Hippocampal formation (tissue), 2 donors: ENCODE measurements at places on chromosomes 1 and 21.

DNA sequence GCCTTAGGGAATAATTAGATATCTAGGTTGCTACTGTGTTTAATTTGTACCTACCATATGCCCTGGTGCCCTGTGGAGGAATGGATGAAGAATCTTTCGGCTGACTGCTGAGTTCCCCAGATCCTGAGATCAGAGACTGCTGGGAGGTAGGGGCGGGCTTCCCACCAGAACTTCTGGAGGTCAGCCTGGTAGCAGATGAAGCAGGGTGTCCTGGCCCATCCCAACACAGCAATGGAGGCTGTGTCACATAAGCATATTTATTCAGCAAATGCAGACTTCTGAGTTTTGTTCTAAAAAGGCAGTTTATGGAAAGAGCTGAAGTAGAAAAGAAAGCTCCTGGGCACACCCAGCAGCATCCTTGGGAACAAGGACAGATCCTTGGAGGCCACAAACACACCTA lies 74.0 kb downstream of the KRTAP19-8 start:
- DNase-seq = no peak

DNA sequence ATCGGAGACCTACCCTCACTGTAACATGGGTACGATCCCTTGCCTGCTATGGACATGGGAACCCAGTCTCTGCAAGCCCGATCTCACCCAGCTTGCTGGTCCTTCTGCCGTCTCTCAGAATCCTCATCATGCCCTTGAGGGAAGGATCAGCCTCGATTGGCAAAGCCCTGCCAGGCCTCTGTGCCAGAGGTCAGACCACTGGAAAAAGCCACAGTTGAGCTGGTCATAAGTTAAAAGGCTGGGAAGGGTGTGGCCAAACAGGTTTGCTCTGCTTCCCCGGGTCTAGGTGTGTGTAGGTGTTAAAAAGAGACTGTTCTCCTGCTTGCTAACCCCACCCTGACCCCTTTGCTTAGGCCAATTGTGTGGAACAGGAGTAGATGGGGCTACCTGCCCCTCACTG lies 19.5 kb upstream of the PADI3 start:
- no peak for DNase-seq

- no peak for DNase-seq
Measured at GRCh38 chr21:37758982-37759381, 157.3 kb downstream of the KCNJ6 start.

- DNase-seq = no peak
Measured at GRCh38 chr1:36822648-36823047, 211.7 kb downstream of the GRIK3 start.

DNA sequence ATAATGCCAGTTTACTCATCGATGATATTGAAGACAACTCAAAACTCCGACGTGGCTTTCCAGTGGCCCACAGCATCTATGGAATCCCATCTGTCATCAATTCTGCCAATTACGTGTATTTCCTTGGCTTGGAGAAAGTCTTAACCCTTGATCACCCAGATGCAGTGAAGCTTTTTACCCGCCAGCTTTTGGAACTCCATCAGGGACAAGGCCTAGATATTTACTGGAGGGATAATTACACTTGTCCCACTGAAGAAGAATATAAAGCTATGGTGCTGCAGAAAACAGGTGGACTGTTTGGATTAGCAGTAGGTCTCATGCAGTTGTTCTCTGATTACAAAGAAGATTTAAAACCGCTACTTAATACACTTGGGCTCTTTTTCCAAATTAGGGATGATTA lies 13.7 kb downstream of the GGPS1 start:
- DNase-seq = no peak

DNA sequence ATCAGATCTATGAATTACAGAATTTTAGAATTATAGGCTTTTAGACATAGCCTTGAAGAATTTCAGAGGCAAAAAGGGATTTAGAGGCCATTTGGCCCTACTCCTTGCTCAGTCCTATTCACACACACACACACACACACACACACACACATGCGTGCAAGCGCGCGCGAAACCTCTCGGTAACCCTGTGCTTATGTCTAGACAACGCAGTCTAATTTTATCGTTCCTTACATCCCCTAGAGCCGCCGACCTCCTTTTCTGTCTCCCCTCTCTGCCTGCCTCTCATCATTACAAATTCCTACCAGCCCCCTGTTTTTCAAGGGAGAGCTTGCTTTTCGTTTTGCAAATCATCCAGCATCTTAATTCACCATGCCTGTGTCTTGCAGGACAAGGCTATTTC lies 252.1 kb downstream of the FOXD2 start:
- no peak for DNase-seq
